T47D (cell line): ENCODE measurements at places on chromosomes 7 and 10.

- no peak for DNase-seq
Measured at GRCh38 chr10:102670871-102671434, 26.7 kb downstream of the TRIM8 start.

- DNase-seq = no peak
Measured at GRCh38 chr7:116969371-116969902, 16.1 kb downstream of the ST7 start.

DNA sequence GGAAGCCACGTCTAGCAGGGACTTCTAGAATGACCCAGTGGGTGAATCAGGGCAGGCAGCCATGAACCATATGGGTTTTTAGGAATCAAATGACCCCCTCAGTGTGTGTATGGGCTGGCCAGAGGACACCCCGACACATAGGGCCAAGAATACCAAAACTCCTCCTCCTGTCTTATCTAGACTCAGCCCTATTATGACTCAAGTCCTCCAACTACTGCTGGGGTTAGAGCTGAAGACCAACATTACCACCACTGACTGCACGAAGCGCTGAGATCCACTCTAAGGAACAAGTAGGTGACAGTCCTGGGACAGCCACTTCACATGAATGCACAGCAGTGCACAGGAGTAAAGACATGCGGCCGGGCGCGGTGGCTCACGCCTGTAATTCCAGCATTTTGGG lies 11.5 kb upstream of the SVOPL start:
- no peak for DNase-seq

GRCh38 chr7:110766864-110767263 lies 324.1 kb upstream of the LRRN3 start:
- DNase-seq = no peak

DNA sequence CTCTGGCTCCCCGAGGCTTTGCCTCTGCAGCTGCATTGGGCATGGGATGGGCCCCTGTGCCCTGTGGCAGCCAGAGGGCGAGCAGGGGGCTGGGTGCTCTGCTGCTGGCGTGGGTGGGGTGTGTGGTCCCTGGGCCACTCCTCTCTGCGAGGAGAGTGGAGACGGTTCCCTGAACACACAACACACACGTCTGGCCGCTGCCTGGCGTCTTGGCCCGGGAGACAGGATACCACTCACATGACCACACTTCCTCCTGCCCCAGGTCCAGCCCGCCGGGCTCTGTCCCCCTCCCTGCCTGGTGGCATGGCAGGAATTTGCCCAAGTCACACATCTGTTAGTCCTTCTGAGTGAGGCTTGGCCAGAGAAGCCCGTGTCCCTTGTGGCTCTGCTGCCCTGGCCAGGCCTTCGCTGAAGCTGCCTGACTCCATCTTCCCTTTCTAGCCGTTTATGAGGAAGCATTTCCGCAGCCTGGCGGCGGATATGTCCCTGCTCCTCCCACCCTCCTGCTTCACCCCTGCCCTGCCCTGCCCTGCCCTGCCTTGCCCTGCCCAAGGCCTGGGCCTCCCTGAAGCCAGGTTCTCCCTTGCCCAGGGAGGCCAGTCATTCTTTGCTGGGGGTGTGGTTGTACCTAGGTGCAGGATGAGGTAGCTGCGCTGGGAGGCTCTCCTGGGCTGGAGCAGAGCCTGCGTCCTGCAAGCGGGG lies 3.0 kb downstream of the BRI3 start:
- DNase-seq = peak; percentile 57

DNA sequence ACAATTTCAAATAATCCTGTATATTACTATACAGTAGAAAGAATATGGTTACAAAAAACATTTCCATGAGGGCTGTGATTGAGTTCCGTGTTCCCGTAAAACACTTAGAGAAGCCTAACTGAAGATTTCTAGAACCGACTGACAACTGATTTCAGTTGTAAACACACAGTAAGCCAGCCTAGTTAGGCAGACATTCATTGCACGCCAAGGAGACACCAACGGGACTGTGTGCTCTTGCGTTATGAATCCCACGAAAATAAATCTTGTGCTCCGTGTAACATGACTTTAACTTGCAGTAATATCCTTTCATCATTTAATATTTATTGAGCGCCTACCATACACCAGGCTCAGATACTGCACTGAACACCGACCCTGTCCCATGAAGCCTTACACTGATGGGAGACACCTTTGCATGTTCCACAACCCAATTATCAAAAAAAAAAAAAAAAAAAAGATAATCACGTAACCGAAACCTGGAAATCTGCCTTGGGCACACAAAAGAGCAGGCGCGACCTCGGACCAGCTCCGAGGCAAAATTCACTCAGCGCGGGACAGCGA lies 420 bp upstream of the KLHL7 start:
- no peak for DNase-seq
